ENCODE measurements at places on chromosomes 5 and 9. TPM values are rescaled to one million over a fixed set of nuclear protein-coding genes. Genes with fewer than 3 reads are reported as not detected.

LRRC19 gene
- not detected for total RNA-seq

SLC1A1 gene
- total RNA-seq = 0.45 TPM

SLC45A2 gene
- total RNA-seq = under 0.01 TPM

FOXI1 gene
- not detected for total RNA-seq

FAM78A gene
- 0.30 TPM for total RNA-seq

GRXCR2 gene
- not detected for total RNA-seq

SCGB3A1 gene
- not detected for total RNA-seq

BASP1 gene
- 196 TPM for total RNA-seq

PLAC8L1 gene
- not detected for total RNA-seq

PCDHB11 gene
- total RNA-seq = under 0.01 TPM

NIM1K gene
- 0.74 TPM for total RNA-seq

UHRF2 gene
- total RNA-seq = 37.0 TPM

SPATA31E1 gene
- not detected for total RNA-seq

SPATA6L gene
- under 0.01 TPM for total RNA-seq

ST6GALNAC4 gene
- 32.6 TPM for total RNA-seq

TNFSF8 gene
- total RNA-seq = not detected

PGM5 gene
- total RNA-seq = 0.34 TPM

DRD1 gene
- total RNA-seq = not detected

KIF4B gene
- not detected for total RNA-seq

ZBTB34 gene
- total RNA-seq = 2.1 TPM

PRDM12 gene
- total RNA-seq = under 0.01 TPM

CDKN2A gene
- 5.7 TPM for total RNA-seq

SLC22A4 gene
- 1.7 TPM for total RNA-seq

FABP6 gene
- not detected for total RNA-seq

CDKN2B-AS1 gene
- total RNA-seq = 0.89 TPM

SLC46A2 gene
- not detected for total RNA-seq

DNAH5 gene
- 0.67 TPM for total RNA-seq

TTC23L gene
- under 0.01 TPM for total RNA-seq

GDF9 gene
- total RNA-seq = 0.15 TPM

FGF18 gene
- not detected for total RNA-seq

TRIM7 gene
- 7.6 TPM for total RNA-seq

TMEM174 gene
- total RNA-seq = not detected

GDA gene
- under 0.01 TPM for total RNA-seq

CDH12 gene
- total RNA-seq = not detected

PAEP gene
- not detected for total RNA-seq

CCDC112 gene
- total RNA-seq = 6.5 TPM

PCDHA11 gene
- not detected for total RNA-seq

CD274 gene
- 2.9 TPM for total RNA-seq

CATSPER3 gene
- 0.30 TPM for total RNA-seq

GRIN1 gene
- total RNA-seq = not detected

SYNPO gene
- 1.3 TPM for total RNA-seq

NMUR2 gene
- not detected for total RNA-seq

PRELID2 gene
- total RNA-seq = 11.9 TPM

CDH10 gene
- not detected for total RNA-seq

ARSI gene
- 11.8 TPM for total RNA-seq

SYK gene
- not detected for total RNA-seq

SLC25A48 gene
- total RNA-seq = not detected

PCDHB2 gene
- total RNA-seq = 0.45 TPM

QRFP gene
- not detected for total RNA-seq

LIFR gene
- total RNA-seq = 20.0 TPM

NUTM2F gene
- not detected for total RNA-seq

CNTNAP3B gene
- 5.8 TPM for total RNA-seq

LRRTM2 gene
- 2.9 TPM for total RNA-seq

ANKRD34B gene
- total RNA-seq = not detected

TMC1 gene
- total RNA-seq = not detected

CSF1R gene
- not detected for total RNA-seq

LHX3 gene
- not detected for total RNA-seq

C9orf153 gene
- not detected for total RNA-seq
